HCT116 (cell line): ENCODE measurements at places on chromosomes 13 and 19. TPM values are rescaled to one million over a fixed set of nuclear protein-coding genes. Genes with fewer than 3 reads are reported as not detected.

APOC1 gene
- total RNA-seq, result 5.1 TPM

DNA sequence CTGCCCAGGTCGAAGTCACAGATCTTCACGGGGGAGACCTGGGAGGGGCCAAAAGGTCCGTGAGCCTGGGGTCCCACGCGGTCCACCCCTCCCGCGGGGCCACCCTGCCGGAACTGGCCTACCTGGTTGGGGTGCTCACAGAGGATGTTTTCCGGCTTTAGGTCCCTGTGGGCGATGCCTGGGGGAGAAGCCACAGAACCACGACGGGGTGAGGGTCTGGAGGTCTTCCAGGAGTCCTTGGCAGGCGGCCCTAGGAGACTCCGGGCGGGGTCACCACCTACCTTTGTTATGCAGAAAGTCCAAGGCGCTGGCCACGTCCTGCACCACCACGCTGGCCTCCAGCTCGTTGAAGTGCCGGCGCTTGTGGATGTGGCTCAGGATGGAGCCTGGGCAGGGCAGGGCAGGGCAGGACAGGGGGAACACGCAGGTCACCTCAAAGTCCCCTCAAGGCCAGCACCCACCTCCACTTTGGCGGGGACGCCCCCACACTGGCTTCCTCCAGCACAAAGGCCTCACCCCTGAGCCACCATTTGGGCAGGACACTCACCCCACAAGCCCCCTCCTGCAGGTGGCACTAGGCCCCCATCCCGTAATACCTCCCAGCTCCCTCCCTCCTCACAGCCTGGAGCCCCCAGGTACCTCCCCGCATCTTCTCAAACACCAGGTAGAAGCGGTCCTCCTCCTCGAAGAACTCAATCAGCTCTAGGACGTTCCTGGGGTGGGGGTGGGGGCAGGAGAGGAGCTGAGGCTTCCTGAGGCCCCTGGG is 8.4 kb downstream of the MKNK2 start:
- peak overlapping the region; percentile 17 for H3K4me3 ChIP-seq
- H3K27me3 ChIP-seq, result no peaks in the 10 kb centered on the region
- peaks cover 30% of the 10 kb centered on the region for H3K4me1 ChIP-seq
- no peak for DNase-seq
- H3K36me3 ChIP-seq, result peaks cover 19% of the 10 kb centered on the region

GRCh38 chr13:48304143-48304876 is 759 bp downstream of the RB1 start:
- H3K4me1 ChIP-seq, result peaks cover 13% of the 10 kb centered on the region
- H3K27ac ChIP-seq, result peak overlapping the region; percentile 91
- no peak for DNase-seq
- H3K4me3 ChIP-seq, result peak overlapping the region; percentile 96
- no peaks in the 10 kb centered on the region for H3K36me3 ChIP-seq

PSG2 gene
- not detected for total RNA-seq

DNA sequence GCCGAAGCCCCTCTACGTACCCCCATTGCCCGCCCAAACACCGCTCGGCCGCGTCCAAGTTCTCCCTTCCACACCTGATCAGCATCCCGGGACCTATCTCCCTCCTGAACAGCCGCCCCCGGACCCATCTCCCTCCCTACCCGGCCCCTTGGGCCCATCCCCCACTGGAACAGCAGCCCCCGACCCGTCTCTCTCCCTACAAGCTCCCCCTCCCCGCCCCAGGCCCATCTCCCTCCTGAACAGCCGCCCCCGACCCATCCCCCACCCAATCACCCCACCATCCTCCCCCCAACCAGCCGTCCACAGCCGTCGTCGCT is 610 bp downstream of the ZSCAN1 start:
- no peak overlapping the region for H3K27ac ChIP-seq
- no peak overlapping the region for H3K4me3 ChIP-seq
- no peaks in the 10 kb centered on the region for H3K27me3 ChIP-seq
- no peaks in the 10 kb centered on the region for H3K36me3 ChIP-seq
- no peak for DNase-seq
- H3K4me1 ChIP-seq, result no peaks in the 10 kb centered on the region

DNA sequence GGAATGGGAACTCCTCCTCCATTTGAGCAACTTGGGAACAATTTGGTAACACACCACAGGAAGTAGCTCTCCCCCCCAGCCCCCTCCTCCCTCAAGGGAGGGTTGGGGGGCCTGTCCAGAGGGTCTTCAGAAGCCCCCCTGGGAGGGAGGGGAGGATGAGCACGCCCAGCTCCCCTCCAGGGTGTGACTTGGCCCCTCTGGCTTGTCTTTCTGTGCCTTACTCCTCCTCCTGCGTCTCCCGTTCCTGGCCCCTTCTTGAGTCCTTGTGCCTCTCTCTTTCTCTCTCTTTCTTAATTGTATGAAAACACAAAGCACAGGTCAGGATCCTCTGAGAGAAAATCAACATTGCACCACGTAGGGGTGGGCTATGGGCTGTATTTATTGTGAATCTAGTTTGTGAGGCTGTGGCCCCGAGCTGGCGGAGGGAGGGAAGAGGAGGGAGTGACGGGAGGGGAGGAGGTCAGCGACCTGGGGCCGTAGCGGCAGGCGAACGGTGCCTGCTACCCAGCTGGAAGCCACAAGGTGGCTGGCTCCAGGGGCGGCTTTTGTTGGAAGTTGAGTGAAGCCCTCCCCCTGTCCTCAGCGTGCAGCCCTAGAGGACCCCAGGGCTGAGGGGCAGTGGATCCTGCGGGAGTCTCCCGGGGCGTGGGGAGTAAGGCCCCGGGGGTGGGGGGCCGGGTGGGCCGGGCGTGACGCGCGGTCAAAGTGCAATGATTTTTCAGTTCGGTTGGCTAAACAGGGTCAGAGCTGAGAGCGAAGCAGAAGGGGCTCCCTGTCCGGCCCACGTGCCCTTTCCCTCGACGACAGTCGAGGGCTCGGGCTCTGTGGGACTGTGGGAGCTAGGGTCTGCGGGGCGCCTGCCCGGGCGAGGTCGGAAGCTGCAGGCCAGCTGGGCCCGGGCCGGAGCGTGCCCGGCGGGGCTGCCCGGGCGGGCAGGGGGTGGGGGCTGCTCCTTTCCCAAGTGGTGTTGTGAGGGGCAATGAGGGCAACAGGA is 6.4 kb downstream of the LYL1 start:
- peaks cover 32% of the 10 kb centered on the region for H3K4me1 ChIP-seq
- DNase-seq, result no peak
- no peak overlapping the region for H3K27ac ChIP-seq
- H3K36me3 ChIP-seq, result no peaks in the 10 kb centered on the region

GRCh38 chr13:93875547-93875946 is 603.9 kb downstream of the DCT start:
- DNase-seq, result no peak
- no peaks in the 10 kb centered on the region for H3K36me3 ChIP-seq
- no peak overlapping the region for H3K4me3 ChIP-seq

DNA sequence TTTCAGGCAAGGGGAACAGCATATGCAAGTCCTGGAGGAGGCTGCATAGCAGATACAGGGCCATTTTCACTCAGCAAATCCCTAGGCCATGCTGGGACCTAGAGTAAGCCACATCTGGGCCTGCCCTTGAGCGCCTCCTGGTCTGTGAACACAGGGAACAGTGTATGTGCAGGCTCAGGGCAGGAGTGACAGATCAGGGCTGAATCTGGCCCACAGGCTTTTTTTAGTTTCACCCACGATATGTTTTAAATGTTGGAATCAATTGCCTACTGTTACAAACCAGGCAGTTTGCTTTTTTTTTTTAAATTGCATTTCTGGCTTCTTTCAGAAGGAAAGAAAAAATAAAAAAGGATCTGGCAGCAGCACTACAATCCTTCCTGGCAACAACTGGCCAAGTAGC is 1.5 kb upstream of the TMEM145 start:
- no peak for DNase-seq
- H3K36me3 ChIP-seq, result no peaks in the 10 kb centered on the region
- H3K4me3 ChIP-seq, result no peak overlapping the region

DNA sequence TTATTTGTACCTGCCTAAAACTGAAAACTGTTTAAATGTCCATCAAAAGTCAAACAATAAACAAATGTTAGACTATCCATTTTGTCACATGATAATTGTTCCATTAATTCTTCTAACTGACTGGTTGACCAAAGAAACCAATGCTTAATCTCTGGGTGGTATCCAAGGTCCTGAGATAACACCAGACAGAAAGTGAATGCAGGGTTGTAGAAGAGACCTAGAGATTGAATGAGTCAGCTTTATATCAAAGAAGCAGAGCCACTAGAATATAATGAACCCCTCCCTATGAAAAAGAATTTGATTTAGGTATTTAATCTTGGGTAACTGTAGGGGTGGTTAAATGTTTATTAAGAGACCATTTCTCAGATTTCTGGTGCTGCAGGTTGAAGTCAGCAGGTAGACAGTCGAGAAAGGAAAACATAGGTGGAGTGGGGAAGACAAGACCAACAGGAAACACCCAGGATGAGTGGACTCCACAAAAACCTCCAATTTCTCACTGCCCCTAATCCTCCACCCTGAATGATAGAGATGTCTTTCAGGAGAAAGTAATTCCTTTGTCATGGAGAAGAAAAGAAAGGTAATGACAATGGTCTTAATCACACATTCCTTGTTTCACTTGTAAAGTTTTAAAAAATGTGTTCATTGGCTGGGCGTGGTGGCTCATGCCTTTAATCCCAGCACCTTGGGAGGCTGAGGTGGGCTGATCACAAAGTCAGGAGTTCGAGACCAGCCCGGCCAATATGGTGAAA is 536.4 kb downstream of the IRS2 start:
- H3K4me1 ChIP-seq, result peaks cover 71% of the 10 kb centered on the region
- no peaks in the 10 kb centered on the region for H3K27me3 ChIP-seq
- peaks cover 12% of the 10 kb centered on the region; the same call in 1 of the 2 replicates for H3K36me3 ChIP-seq
- peak; percentile 63 for DNase-seq
- H3K27ac ChIP-seq, result peak overlapping the region; percentile 24; the same call in 1 of the 2 replicates

DENND1C gene
- total RNA-seq, result 0.54 TPM

GRCh38 chr19:32680986-32681385 is 5.3 kb downstream of the RGS9BP start:
- H3K36me3 ChIP-seq, result no peaks in the 10 kb centered on the region
- no peaks in the 10 kb centered on the region for H3K27me3 ChIP-seq
- DNase-seq, result no peak

STOML3 gene
- not detected for total RNA-seq

GRCh38 chr13:30107521-30108136 is 199.7 kb downstream of the KATNAL1 start:
- no peak overlapping the region for H3K27ac ChIP-seq
- H3K36me3 ChIP-seq, result no peaks in the 10 kb centered on the region
- H3K4me3 ChIP-seq, result no peak overlapping the region
- peaks cover 3% of the 10 kb centered on the region; the same call in 1 of the 2 replicates for H3K4me1 ChIP-seq
- DNase-seq, result no peak

DNA sequence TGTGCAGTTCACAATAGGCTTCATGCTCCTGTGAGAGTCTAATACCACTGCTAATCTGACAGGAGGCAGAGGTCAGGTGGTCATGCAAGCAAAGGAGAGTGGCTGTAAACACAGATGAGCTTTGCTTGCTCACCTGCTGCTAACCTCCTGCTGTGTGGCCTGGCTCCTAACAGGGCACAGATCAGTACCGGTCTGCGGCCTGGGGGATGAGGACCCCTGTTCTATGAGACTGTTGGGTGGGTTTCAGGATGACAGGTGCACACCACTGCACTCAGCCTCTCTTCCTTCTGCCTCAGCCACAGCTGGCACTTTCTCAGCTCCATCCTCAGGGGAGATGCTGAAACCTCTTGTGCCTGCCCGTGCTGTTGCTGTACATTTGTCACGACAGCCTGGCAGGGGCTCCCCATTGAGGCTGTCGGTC is 9.7 kb downstream of the CLEC4G start:
- no peaks in the 10 kb centered on the region for H3K36me3 ChIP-seq
- no peak for DNase-seq

- peaks cover 2% of the 10 kb centered on the region; the same call in 1 of the 2 replicates for H3K36me3 ChIP-seq
- H3K4me3 ChIP-seq, result no peak overlapping the region
- H3K4me1 ChIP-seq, result peaks cover 83% of the 10 kb centered on the region
- no peak for DNase-seq
Measured at GRCh38 chr19:47186446-47187334, 44.3 kb downstream of the BBC3 start.

DNA sequence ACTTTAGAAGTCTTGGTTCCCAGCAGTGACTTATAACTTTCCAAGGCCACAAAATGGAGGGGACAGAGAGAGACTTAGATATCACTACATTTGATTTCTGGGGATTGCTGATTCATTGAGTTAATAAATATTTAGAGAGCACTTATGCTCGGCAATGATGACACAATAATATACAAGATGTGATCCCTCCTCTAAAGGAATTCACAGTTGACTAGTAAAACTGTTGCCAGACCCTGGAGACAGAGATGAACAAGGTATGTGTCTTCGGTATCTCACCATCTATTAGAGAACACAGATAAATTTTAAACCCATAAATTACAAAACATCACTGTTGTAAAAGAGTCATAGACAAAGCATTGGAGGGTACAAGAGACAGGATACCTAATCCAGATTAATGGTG is 437.5 kb downstream of the FOXO1 start:
- no peaks in the 10 kb centered on the region; the same call in 1 of the 2 replicates for H3K27me3 ChIP-seq
- H3K27ac ChIP-seq, result no peak overlapping the region
- no peak overlapping the region for H3K4me3 ChIP-seq
- no peaks in the 10 kb centered on the region for H3K4me1 ChIP-seq
- no peaks in the 10 kb centered on the region for H3K36me3 ChIP-seq

DNA sequence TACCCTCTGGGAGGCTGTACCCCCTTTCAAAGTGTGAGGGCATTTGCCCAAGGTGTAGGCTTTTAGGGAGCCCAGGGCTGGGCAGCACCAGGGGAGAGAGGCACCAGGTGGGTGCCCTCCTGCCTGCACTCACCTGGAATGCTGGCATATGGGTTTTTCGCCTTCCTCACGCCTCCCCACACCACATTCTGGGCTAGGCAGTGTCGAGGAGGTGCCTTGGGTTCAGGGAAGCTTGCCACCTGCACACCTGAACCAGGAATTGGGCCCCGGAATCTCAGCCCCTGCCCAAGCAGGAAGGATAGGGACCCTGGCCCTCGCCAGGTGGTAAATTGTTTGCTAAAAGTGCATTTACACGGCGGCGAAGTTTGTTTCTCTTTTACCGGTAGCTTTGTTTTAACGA is 5.1 kb upstream of the TSHZ3 start:
- no peaks in the 10 kb centered on the region for H3K36me3 ChIP-seq
- no peak overlapping the region for H3K27ac ChIP-seq
- H3K27me3 ChIP-seq, result no peaks in the 10 kb centered on the region
- no peaks in the 10 kb centered on the region for H3K4me1 ChIP-seq
- H3K4me3 ChIP-seq, result no peak overlapping the region

DNA sequence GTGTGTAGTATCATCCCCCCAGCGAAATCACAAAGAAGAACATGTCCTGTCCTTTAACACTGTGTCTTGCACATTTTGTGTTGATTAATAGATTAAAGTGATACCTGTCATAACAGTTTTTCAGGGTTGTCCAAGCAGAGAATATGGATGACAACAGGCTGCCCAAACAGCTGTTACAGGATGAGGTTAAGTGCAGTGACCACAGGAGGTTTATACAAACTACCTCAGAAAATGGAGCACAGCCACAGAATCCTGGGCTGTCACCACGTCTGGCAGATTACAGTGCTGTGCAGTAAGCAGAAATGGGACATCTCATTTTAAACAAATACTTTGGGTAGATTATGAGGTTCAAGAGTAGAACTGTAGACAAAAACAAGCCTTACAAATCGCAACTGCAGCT is 575.6 kb downstream of the DCT start:
- H3K27me3 ChIP-seq, result no peaks in the 10 kb centered on the region
- H3K4me3 ChIP-seq, result no peak overlapping the region
- no peak overlapping the region for H3K27ac ChIP-seq
- H3K4me1 ChIP-seq, result no peaks in the 10 kb centered on the region
- no peaks in the 10 kb centered on the region for H3K36me3 ChIP-seq

DCT gene
- 0.12 TPM for total RNA-seq

KLK3 gene
- not detected for total RNA-seq
